ENCODE measurements at places on chromosomes 6 and 20. TPM values are rescaled to one million over a fixed set of nuclear protein-coding genes. Genes with fewer than 3 reads are reported as not detected.

DNA sequence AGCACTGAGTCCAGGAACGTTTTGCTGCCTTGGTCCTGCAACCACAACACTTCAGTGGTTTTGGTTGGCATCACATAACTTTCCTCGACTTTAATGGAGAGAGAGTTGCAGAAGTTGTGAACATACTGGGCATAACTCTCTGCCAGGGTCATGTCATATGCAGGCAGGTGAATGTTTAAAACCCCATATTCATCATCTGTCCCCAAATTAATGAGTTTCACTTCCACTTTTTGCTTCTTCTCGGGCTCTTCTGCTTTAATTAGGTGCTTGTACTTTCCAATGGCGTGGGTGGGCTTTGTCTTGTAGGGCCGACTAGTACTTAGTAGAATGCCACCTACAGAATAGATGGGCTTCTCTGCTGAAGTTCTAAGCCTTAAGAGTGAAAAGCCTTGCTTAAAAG lies 45.2 kb upstream of the TFAP2A start:
- DNase-seq = no peak

GRCh38 chr6:10481101-10481500 lies 40.0 kb upstream of the GCNT2 start:
- DNase-seq = no peak

GRCh38 chr20:5044075-5044620 lies 42.8 kb upstream of the SLC23A2 start:
- DNase-seq = no peak

GRCh38 chr6:15763837-15764236 lies 101.0 kb upstream of the DTNBP1 start:
- no peak for DNase-seq

SLC52A3 gene
- not detected for total RNA-seq

TRIM38 gene
- total RNA-seq = 0.77 TPM
